ENCODE measurements at places on chromosomes 12 and 14.
A peak's percentile ranks its signal among the peaks of the same experiment; 100 is the strongest.

- peak; percentile 71 for DNase-seq
Observed at GRCh38 chr12:92784797-92785562, 82.2 kb downstream of the PLEKHG7 start.

GRCh38 chr14:68018598-68018997, 199.0 kb downstream of the RAD51B start:
- DNase-seq: peak; percentile 17

DNA sequence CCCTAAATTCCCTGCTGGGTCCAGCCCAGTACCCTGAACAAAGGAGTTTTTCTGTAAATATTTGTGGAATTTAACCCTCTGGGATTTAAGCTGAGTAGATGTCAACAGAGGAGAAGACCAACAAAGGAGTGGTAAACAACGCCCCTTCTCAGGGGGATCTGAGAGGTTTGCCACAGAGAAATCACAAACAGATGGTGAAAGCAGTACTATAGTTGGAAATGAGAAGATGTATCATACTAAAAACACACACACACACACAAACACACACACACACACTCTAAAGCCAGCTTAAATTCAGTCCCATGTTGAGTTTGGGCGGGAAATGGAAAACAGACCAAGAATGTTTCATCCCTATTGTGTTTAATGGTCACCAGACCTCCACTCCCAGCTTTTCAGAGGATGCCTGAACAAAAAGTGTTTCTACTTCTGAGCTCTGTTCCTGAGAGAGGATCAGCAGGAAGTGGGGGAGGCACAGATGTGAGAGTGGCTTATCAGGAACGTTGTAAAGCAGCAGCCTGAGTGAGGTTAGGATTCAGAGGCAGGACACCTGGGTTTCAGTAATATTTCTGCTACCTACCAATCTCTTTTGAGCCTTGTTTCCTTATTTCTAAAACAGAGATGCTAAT, 3.2 kb downstream of the BIN2 start:
- DNase-seq: peak; percentile 42

DNA sequence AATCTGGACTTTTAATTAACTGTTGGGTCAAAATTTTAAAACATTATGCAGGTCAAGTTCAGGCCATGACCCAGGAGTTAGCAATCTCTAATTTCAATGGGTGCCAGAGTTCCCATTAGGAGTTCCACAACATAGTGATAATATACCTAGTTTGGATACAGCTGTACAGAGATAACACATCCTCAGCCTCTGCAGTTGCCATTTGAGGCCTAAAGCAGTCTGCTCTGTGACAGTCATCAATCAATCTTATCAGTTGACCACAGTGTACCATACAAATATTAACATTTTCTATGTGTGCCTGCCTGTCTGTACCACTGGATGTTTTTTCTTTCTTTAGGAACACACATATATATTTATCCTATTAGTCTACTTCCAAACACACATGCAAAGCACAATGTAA, 54.0 kb upstream of the BBS10 start:
- DNase-seq: no peak

DNA sequence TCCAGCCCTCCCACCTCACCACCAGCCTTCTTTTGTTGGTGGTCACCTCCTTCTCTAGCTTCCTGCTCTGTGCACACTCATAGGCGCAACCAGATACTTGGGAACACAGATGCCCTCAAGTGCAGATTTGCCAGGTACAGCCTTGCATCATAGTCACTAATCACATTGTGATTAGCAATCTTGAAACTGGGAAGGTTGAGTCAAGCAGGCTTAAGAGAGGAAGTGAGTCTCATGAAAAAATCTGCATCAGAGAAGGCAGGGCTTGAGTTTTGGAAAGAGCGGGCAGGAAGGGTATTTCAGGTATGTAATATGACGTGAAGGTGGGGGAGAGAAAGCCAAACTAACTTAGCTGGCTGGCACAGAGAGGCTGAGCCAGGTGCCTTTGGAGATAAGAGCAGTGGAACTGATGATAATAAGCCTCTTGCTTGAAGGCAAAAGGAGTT, 2.7 kb upstream of the RABGGTA start:
- DNase-seq: no peak

GRCh38 chr12:29713729-29714128, 70.0 kb downstream of the TMTC1 start:
- no peak for DNase-seq

- DNase-seq: no peak
Observed at GRCh38 chr12:87849074-87849473, 180.1 kb downstream of the C12orf50 start.

- no peak for DNase-seq
Observed at GRCh38 chr14:106269029-106269428, 742.6 kb downstream of the TMEM121 start.

Data from RPMI7951 (cell line).